ENCODE measurements at places on chromosomes 13 and 19.

GRCh38 chr13:32804673-32805230 lies 211.5 kb upstream of the KL start:
- no peak for DNase-seq

- DNase-seq, result peak; percentile 2
Observed at GRCh38 chr13:43484432-43485225, 302.1 kb downstream of the ENOX1 start.

GRCh38 chr19:53819861-53820260 lies 4.3 kb downstream of the NLRP12 start:
- no peak for DNase-seq

DNA sequence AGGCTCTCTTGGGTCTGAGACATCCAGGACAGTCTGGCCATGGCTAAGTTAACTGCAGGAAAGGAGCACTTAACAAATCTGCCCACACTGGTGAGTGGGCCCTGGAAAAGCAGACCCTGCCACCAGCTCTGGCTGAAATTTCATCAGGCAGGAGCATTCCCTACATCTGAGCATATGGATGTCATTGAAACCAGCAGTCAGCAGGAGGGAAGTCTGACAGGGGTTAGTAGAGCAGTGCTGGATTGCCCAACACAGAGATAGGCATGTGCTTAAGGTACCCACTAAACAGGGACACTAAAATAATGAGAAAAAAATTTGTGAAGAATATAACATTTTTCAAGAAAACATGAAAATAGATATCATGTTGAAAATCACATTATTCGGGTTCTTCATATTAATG lies 13.6 kb upstream of the ACOD1 start:
- no peak for DNase-seq

- no peak for DNase-seq
Observed at GRCh38 chr19:29326849-29327840, 114.2 kb upstream of the UQCRFS1 start.

DNA sequence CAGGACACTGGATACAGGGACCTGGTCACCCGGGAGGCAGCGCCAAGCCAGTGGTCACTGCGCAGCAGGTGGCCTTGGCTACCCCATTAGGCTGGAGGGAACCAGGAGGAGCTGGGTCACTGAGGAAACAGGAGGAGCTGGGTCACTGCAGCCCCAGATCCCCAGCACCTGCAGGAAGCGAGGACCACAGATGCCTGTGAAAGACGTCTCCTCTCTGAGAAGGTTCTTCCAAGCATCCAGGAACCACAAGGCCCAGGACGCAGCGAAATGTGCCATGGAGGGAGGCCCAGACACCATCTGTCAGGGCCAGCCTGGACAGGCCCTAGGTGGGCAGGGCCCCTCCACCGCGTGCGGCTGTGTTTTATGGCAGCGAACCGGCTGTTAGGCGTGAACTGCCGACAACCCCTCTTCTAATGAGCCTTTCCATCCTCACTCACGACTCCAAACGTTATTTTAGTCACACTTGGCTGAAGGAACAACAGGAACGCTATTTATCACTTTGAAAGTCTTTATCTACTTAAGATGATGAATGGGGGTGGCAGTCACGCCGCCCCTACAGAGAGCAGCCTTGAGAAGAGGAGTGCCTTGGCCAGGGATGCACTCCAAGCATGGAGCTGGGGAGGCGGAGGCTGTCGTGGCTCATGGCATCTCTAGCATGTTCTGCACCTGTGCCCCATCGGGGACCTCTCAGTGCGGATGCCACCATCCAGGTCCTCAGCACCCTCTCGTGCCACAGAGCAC lies 53.3 kb downstream of the CEBPG start:
- DNase-seq, result no peak

DNA sequence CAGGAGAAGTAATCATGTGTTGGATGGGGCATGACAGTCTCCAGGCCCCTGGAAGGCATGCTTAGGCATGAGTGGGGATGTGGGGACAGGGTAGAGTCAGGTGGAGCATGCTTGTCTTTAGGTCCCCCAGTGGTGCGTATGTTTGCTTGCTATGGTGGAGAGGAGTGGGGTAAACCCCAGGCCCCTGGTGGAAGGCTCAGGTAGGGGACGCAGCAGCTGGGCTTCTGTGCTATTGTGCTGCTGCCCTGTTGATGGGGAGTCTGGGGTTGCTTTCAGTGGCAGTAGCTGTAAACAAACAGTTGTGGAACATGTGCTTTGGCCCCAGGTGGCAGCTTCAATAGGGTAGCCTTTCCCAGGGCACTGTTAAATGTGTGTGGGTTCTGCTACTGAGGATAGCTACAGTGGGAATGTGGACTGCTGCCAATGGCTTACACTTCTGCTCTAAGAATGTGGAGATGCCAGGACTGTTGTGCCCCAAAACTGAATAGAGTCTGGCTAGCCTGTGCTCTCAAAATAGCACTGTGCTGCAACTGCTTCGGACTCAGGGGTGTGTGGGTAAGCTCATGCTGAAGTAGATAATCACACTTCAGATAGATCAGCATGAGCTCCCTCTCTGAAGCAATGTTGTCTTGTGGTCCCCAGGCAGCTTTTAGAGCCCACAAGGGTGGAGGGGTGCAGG lies 1257.3 kb downstream of the DIAPH3 start:
- no peak for DNase-seq

- no peak for DNase-seq
Observed at GRCh38 chr19:16445238-16446107, 26.3 kb downstream of the EPS15L1 start.

DNA sequence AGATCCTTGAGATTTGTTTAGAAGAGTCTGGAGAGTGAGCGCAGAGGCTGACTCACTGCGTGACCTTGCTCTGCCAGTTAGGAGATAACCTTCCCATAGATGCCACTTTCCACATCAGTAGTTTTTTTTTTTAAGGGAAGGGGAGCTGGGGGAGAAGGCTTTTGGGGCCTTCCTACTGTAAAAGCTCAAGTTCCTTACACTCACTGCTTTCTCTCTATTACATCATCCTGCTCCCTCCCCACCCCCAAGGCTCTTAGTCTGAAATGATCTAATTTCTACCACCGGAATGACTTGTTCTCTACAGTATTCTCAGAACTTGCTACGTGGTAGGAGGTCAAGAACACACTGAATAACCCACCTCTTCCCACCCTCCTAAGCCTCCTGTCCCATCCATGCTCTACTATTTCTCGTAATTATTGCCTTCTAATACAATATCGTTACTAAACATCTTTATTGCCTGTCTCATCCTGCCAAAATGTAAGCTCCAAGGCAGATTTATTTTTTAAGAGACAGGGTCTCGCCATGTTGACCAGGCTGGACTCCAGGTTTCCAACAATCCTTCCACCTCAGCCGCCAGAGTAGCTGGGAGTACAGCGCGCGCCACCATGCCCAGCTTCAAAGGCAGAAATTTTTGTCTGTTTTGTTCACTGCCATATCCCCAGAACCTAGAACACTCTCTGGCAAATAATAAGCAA lies 1.2 kb downstream of the LONP1 start:
- no peak for DNase-seq

GRCh38 chr13:96849091-96849490 lies 145.2 kb downstream of the OXGR1 start:
- DNase-seq, result no peak

- DNase-seq, result no peak
Observed at GRCh38 chr13:84902243-84902642, 897.0 kb downstream of the SLITRK6 start.

DNA sequence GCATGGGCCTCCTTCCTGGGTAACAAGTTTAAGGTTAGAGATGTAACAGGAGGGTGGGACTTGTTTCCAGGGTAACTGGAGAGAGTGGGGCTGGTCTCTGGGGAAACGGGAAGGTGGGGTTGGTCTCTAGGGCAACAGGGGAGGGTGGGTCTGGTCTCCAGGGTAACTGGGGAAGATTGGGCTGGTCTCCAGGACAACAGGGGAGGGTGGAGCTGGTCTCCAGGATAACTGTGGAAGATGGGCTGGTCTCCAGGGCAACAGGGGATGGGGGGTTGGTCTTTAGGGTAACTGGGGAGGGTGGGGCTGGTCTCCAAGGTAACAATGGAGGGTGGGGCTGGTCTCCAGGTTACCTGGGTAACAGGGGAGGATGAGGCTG lies 36.5 kb downstream of the SPTBN4 start:
- no peak for DNase-seq

DNA sequence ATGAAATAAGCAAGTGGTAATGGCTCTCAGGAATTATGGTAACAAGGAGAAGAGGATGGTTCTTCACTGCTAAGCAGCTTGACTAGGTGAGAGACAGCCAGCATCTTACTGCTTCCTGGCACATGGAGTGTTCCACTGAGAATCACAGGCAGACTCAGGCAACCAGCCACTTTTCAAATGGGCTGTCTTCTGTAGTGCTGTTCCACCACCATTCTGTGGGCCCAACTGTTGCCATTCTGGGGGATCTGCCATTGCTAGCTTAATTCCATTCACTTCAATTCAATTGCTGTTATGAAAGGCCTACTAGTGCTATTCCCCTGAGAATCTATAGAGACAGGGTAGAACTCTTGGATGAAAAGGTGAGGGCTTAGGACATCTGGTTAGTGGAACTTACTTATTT lies 341.9 kb downstream of the KCNRG start:
- no peak for DNase-seq

GRCh38 chr19:11390933-11391680 lies 7.0 kb upstream of the EPOR start:
- DNase-seq, result no peak

- DNase-seq, result no peak
Observed at GRCh38 chr13:22717036-22717435, 463.7 kb upstream of the SGCG start.

DNA sequence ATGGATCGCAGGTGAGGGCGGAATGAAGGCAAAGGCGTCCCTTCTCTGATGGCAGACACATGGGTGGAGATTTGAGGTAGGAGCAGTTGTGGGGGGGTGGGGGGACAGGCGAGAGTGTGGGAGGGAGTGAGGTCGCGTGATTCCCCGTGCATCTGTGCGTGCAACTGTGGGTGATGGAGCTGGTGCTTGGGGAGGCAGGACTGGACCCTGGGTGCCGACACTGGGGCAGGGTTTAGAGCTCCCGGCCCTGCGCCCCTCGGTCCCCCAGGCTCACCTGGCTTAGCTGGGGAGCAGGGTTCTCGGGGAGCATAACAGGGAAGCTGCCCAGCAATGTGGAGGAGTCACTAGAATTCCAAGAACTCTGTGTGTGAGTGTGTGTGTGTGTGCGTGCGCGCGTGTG lies 3.4 kb downstream of the TMPRSS9 start:
- DNase-seq, result no peak

DNA sequence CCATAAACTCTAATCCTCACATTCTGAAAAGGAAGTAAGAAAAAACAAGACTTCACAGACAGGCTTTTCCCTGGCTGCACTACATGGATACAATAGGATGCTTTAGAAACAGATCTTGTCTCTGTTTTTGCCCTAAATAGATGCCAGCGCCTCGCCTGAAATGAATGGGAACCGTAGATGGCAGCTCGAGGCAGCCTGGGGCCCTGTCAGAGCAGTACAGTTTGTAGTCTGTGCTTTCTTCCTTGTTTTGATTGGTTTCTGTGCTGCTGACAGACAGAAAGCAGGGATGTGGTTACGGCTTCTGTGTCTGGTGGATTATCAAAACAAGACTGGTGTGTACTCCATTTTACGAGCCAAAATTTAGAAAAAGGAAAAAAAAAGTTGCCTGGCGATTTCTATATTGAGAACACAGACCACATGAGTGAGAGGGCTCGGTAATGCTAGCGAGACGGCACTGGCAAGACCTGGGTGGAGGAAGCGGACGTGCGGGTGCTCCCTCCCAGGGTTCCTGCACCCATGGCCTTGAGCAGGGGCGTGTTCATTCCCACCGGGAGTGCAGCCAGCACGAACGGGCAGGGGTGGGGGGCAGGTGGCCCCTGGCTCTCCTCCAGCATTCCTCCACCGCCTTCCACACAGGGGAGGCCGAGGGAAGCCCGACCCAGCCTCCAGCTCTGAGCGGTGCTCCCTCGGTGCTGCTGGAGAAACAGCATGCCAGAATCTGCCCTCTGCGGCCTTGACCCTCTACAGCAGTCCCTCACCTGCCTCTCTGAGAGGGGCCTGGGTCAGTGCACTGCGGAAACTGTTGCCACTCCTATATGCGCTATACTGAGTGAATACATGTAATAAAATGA lies 37.6 kb upstream of the C1QTNF9 start:
- DNase-seq, result peak; percentile 89
